Putamen (tissue), 1 donor: ENCODE measurements at places on chromosomes 1 and 21.
A peak's percentile ranks its signal among the peaks of the same experiment; 100 is the strongest.

DNA sequence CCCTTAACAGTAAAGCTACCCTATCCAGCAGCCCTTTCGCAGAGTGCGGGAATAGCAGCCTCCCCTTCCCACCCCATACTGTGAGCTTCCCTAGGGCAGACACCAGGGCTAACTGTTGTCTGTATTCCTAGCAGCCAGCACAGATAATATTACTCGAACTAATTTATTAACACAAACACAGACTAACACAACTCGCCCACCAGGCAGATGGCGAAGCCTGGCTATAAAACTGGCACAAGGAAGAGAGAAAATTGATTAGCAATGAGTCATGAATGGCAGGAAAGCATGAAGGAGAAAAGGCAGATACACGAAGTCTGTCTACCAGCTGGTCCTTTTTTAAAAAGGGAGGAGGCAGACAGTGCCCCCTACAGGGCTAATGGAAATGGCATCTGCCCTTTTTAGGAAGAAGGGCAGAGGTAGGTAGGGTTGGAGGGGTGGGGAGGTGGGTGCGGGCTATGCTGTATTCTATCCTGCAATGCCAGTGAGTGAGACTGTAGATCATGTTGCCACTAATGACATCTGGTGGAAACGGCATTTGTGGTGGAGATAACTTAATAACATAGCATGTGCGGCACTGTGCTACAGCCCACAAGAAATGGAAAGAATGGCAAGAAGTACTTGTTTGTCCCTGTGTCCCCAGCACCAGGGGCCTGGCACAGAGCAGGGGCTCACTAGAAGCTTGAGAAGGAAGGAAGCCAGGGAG is 30.6 kb upstream of the CTPS1 start:
- DNase-seq: peak; percentile 40

DNA sequence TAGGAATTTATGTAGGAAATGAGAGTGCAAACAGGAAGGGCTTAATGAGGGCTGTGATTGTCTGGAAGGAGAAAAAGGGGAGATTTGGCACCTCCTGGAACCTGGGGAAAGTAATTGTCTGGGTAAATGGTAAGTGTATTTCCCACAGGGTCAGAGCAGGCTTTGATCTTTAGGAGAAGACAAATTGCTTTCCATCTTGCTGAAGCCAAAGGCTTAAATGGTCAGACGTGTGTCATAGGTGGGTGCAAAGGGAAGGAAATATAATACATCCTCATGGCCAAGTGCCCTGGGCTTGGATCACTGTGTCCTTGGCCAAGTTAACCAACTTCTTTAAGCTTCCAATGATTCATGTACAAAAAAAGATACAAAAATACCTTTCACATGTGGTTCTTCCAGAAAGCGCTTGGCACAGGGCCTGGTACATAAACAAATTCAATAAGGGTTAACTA is 1.3 kb upstream of the DUSP23 start:
- DNase-seq: no peak

DNA sequence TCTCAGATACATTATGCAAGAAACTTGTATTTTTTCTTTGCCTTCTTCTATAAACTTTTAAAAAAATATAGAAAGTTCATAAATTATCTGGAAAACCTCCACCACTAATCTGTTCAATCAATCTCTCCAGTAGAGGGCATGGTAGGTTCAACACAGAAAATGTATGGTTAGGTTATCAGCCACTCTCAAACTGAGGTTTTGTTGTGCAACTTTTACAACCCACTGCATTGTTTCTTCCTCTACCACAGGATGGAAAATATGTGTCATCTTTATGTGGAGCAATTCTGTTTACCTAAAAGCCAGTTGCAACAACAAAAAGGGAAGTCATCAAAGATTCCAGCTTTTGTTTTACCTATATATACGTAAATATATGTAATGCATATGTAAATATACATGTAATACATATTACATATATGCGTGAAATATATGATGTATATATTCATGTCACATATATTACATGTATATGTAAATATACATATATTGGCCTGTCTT is 3.0 kb upstream of the RGS2 start:
- no peak for DNase-seq

DNA sequence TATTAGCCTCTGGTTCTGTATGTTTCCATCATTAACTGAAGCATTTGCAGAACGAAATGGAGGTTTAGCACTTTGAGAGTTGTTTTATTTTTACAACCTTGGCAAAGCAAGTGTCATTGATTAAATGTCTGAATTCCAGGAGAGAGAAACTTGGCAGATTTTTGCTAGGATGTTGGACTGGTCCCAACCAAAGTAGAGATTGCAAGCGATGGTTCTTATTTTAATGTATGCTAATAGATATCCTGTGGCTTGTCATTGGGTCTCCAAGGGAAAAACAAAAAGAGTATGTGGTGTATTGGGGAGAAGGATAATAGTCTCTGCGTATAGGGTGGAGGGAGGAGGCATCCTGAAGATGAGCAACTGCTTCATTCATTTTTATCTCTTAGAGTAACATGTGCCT is 457.2 kb upstream of the RUNX1 start:
- no peak for DNase-seq

GRCh38 chr1:67838180-67838910 is 5.1 kb upstream of the GNG12 start:
- DNase-seq: no peak

DNA sequence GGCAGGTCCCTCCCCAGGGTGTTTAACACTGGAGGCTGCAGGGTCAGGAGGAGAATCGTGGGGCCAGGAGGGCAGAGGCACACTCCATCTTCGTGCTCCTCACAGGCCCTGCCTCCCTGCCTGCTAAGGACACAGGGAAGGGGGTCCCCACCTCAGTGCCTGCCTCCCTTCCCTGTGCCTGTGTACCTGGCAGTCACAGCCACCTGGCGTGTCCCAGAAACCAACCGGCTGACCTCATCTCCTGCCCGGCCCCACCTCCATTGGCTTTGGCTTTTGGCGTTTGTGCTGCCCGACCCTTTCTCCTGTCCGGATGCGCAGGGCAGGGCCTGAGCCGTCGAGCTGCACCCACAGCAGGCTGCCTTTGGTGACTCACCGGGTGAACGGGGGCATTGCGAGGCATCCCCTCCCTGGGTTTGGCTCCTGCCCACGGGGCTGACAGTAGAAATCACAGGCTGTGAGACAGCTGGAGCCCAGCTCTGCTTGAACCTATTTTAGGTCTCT is 623 bp upstream of the BGLAP start:
- DNase-seq: no peak

DNA sequence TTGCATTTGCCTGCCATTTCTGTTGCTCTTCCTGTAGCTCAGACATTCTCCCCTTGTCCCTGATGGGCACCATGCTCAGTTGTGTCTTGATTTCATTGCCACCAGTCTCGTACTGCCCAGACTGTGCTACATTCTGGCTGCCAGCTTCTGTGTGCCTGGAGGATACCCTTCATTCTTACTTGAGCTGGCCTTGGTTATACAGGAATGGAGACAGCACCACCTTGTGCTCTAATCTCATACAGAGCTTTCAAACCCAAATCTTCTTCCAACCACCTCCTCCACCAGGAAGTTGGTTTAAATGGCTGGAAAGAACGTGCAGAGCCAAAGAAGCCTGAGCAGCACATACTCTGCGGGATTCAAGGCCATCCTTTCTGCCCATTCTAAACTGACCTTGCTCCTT is 165.3 kb downstream of the SLC35F3 start:
- no peak for DNase-seq

- DNase-seq: no peak
Observed at GRCh38 chr1:119919241-119919640, 22.9 kb upstream of the ADAM30 start.

GRCh38 chr1:246394121-246394520 is 113.0 kb downstream of the SMYD3 start:
- DNase-seq: no peak

- DNase-seq: no peak
Observed at GRCh38 chr1:212132025-212132424, 96.5 kb downstream of the DTL start.

GRCh38 chr1:27318596-27318995 is 3.4 kb upstream of the TMEM222 start:
- DNase-seq: no peak

GRCh38 chr1:169814265-169814664 is 19.6 kb upstream of the METTL18 start:
- DNase-seq: no peak
